GM23248 (cell line): ENCODE measurements at places on chromosomes 4 and X. TPM values are rescaled to one million over a fixed set of nuclear protein-coding genes. Genes with fewer than 3 reads are reported as not detected.

DNA sequence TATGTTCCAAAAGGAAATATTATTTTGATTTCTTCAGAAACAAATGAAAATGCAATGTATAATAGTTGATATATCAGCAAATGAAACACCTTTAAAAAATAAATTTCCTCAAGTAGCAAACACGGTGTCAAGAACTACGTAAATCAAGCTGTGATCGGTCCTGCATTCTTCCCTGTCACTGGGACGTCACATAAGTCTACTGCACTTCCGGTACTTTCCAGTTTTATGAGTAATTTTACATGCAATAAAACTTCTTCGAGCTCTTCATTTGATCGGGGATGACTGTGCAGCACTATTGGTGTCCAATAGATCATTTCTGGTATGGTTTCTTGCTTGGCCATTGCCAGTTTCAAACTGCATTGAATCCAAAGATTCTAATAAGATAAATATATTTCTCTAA lies 114.0 kb upstream of the VEGFC start:
- DNase-seq: no peak

Gene SPANXN4
- total RNA-seq: not detected in 2 replicates

- DNase-seq: no peak
These were observed 106.7 kb downstream of the ADRA2C start for GRCh38 chr4:3872834-3873313.

GRCh38 chr4:55355555-55355954 lies 9.5 kb downstream of the SRD5A3 start:
- no peak for DNase-seq

DNA sequence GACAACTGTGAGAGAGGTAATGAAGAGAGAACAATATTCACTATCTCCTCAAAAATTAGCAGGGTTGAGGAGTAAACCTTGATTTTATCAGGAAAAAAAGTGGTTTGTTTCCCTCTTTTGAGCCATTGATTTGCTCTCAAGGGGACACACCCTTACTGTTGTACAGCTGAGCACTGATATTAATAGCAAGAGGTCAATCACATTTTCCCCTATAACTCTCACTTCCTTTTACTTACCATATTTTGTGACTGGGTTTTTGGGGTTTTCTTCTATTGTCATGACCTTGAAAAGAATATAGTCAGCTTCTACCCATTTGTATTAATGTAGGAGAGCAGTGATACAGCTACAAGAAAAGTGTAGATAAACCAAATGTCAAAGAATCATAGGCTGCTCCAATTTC lies 70.2 kb upstream of the LONRF3 start:
- DNase-seq: no peak

- no peak for DNase-seq
These were observed 20.6 kb downstream of the LYAR start for GRCh38 chr4:4269331-4269731.

GRCh38 chr4:153684971-153685371 lies 891 bp downstream of the TLR2 start:
- DNase-seq: peak; percentile 20

Gene RBPJ
- 70.7 and 75.8 TPM in 2 replicates for total RNA-seq

DNA sequence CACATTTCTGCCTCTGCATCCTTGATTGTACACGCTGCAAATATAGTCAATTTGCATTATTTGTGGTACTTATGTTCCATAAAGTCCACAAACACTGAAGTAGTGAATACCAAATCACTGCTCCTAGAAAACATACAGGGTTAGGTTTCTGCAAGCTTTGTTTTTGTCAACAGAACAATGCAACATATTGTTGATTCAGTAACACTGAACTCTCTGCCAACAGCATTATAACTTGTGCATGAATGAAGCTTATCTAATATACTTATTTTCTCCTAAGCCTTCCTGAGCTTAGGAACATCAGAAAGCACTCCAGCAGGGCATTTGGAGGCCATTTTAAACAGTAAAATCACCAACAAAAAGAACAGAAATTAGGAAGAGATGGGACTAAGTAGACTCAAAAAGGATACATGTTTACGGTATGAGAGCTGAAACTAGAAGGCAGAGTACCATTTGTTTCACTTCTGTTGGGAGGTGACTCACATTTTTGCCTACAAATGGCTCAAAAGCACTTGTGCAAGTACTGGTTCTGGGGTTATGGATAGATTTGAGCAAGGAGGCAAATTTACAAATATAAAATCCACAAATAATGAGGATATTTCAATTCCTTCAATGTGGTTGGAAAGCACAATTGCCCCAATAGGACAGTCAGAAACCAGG lies 14.1 kb downstream of the COX18 start:
- DNase-seq: no peak

Gene KIAA1210
- total RNA-seq: not detected in 2 replicates

DNA sequence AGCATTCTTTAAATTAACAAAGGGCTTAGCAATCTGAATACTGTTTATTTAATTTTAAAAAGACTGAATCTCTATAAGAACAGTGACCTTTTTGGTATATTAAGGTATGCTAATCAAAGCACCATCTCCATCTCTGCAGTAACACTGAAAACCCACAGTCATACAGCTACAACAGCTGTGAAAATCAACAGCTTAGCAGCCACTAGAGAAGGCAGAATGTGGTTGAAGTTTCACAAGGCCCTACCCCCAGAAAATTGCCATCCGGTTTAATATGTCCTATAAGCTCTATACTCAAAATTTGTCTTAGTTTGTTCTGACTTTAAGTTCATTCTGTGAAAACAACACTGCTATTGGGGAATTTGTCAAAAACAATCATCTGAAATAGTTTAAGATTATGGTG lies 128.7 kb downstream of the OPHN1 start:
- DNase-seq: no peak

Gene MAGEB3
- total RNA-seq: not detected in 2 replicates

DNA sequence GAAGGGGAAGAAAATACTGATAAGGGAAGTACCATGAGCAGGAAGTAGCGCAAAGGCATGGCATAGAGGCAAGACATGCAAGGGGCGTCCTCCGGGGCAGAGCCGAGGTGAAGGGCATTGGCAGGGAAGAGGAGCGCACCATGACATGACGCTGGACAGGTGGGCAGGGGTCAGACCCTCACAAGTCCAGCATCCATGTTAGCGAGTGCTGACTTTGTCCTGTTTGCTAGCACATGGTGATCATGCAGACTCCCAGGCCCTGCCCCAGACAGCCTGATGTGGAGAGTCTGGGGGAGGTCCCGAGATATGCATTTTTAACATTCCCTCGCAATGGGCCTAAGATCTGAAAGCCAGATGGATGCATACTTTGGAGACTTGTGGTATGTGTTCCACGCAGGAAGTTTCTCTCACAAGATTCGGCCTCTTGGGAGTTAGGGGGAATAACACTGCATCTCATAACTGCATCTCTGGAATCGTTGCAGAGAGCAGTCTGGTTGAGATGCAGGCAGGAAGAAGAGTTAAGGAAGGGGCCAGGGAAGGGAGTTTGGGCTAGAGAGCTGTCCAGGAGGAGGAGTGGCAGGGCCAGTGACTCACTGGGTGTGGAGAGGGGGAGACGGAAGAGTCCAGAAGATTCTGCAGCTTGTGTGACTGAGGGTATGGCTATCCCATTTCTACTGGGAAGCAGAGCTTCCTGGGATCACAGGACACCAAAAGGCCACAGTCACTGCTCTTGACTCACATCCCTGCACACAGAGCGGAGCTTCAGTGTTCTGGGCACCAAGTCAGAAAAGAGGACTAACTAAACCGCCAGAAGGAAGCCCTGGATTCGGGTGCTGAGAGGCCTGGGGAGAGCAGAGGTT lies 59.7 kb downstream of the FAM184B start:
- DNase-seq: peak; percentile 86

Gene EGFL6
- not detected in 2 replicates for total RNA-seq

Gene PPARGC1A
- not detected in 2 replicates for total RNA-seq

GRCh38 chrX:109952050-109952449 lies 50.9 kb upstream of the TMEM164 start:
- peak; percentile 49 for DNase-seq

Gene NPY1R
- total RNA-seq: not detected in 2 replicates

DNA sequence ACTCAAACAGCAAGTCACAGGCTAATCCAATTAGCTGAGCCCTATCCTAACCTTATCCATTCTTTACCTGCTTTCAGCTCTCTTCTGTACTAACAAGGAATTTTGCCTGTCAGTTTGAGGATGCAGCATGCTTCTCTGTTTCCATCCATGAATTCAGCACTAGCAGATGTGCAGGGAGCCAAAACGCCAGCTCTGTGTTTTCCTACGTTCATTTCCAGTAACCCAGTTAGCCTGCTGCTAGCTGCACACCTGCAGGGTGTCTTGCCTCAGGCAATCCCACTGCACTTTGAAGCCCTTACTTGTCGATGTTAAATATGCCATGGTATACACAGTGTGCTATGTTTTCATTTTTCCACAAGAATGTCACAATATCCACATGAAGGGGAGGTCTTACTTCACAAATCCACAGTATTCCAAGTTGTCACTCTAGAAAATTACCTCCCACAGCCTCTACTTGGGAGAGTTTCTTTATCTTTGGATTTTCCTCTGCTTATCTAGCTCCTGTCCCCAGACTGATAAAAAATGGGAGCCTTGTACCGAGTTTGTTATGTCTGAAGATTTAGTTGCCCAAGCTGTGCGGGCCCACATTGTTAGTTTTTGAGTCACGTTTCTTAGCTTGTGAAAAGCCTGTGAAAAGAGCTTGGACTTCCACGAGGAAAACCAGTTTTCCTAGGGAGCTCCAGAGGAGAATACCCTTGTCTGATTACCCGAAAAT lies 127.6 kb upstream of the HHIP start:
- DNase-seq: no peak

Gene GPR119
- total RNA-seq: not detected in 2 replicates

GRCh38 chrX:33908074-33908473 lies 224.0 kb downstream of the FAM47A start:
- no peak for DNase-seq

DNA sequence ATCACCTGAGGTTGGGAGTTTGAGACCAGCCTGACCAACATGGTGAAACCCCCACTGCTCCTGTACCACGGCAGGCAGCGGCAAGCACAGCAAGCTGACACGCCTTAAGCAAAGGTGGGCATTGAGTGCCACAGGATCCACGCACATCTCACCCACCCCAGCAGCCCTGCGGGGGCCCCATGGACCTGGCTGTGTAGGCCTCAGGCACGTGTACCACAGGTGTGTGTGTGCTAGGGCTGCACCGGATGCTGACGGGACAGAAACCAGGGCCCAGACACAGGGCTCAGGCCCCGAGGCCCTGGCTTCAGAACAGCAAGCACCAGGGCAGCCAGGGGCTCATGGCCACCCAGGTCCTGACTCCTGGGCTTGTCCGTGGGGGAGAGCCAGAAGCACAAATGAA lies 46.8 kb downstream of the GAK start:
- no peak for DNase-seq

- DNase-seq: no peak
These were observed 44.4 kb downstream of the FIP1L1 start for GRCh38 chr4:53421791-53422190.

DNA sequence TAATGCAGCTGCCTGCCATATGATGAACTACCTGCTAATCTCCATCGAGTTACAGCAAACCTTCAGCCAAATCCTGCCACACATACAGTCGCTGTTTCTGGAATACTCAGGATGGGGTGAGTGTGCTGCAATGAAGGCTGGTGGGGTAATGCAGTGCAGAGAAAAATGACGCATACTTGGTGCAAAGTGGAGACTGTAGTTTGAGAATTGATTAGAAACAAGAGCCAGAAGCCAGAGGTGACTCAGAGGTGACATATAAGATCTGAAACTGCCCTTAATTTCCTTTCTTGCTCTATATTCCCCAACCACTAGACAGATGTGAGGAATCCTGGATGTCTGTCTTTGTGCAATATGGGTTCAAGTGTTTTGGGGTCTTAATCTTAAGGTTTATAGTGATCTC lies 22.0 kb downstream of the C4orf54 start:
- peak; percentile 18 for DNase-seq

DNA sequence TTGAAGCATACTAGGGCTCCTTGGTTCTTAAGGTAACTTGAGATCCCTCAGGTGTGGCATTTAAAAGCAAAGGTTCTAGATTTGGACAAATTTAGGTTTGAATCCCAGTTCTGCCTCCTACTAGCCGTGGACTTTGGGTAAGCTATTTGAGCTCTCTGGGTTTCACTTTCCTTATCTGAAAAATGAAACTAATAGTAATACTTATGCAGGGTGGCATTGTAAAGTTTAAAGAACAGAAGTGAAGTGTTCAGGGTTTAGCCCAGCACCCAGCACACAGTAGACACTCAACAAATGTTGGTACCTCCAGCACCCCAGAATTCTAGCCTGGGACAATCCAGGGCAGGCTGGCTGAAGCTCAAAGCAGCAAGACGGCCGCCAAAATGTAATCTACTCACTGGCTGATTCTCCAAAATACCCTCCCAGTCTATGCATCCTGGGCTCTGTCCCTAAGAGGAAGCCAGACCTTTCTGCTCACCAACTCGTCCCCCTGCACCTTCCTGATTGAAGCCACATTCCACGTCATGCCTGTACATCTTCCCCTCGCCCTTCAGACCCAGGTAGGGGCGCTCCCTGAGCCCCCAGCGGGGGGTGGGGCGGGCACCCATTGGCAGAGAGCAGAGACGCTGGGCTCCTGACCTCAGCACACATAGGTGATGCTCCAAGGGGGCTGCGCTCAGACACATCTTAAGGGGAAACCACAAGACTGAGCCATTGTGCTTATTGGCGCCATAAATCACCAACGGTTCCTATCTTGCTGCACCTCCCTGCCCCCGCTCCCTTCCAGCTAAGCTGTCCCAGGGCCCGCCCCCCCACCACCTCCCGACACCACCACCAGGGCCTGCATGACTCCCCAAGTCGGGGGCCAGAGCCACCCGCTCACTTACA lies 160.6 kb downstream of the BCOR start:
- DNase-seq: no peak

GRCh38 chr4:1658146-1658545 lies 26.0 kb downstream of the FAM53A start:
- DNase-seq: no peak

Gene SOD3
- 3.8 and 8.2 TPM in 2 replicates for total RNA-seq

- DNase-seq: no peak
These were observed 20.1 kb downstream of the BLTP1 start for GRCh38 chr4:122172266-122172665.
